ENCODE measurements at places on chromosomes 2 and 18. TPM values are rescaled to one million over a fixed set of nuclear protein-coding genes. Genes with fewer than 3 reads are reported as not detected.
A peak's percentile ranks its signal among the peaks of the same experiment; 100 is the strongest.

GRCh38 chr2:28419443-28420270 is 27.0 kb downstream of the FOSL2 start:
- no peak for DNase-seq

- no peak for DNase-seq
These were observed 99.0 kb upstream of the ID2 start for GRCh38 chr2:8582651-8583399.

DNA sequence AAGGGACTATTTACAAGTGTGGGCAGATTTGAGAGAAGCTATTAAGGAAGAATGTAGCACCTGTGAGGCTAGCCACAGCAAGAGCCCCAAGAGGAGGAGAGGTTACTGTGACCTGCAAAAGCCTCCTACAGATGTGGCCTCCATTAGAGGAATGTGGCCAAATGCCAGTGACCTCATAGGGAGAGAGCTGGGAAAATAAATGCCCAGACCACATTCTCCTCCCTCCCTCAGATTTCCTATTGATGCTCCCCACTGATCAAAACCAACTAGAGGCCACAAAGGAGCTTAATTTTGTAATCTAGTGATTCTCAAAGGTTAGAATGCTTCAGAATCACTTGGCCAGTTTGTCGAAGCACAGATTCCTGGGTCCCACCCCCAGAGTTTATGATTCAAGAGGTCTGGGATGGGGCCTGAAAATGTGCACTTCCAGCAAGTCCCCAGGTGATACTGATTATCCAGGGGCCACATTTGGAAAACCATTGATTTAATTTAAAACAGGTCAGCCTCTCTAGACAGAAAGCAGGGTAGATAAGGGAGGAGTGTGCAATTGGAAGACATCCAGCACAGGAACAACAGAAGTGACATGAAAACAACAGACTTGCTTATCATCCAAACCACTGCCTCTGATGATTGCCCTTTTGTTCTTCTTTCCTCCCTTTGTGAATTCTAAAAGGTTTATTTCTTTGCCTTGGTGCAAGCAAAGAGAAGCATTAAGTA is 61.2 kb upstream of the RBBP8 start:
- DNase-seq = peak; percentile 80

GRCh38 chr2:161283926-161284325 is 24.3 kb upstream of the PSMD14 start:
- DNase-seq = peak; percentile 13

- DNase-seq = peak; percentile 42
These were observed 38.0 kb downstream of the ADNP2 start for GRCh38 chr18:80147037-80147417.

Gene CCT7
- 246 TPM for total RNA-seq

Gene CYRIA
- total RNA-seq = 0.02 TPM

Gene FBXO41
- total RNA-seq = 2.2 TPM

Gene KANSL1L
- 11.2 TPM for total RNA-seq

Gene CPLX4
- total RNA-seq = not detected

Gene HOXD11
- 16.9 TPM for total RNA-seq

Gene INHA
- 0.12 TPM for total RNA-seq

Gene KYNU
- total RNA-seq = 11.3 TPM

Gene POTEC
- not detected for total RNA-seq

All from M059J (cell line).